Transverse colon (tissue), 4 donors: ENCODE measurements at places on chromosomes 1 and 21. TPM values are rescaled to one million over a fixed set of nuclear protein-coding genes. Genes with fewer than 3 reads are reported as not detected.

DNA sequence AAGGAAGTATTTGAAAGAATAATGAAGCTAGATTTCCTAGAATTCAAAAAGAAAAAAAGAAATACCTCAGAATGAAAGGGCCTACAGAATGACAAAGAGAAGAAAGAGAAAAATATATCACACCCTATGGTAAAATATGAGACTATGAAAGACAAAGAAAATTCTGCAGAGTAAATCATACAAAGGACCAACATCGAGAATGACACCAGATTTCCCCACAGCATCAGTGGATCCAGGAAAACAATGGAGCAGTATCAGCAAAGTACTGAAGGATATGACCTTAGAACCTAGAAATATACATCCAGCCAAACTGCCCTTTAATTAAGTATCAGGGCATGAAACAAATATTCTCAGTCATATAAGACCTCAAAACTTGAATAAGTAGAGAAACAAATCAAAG, 21.2 kb upstream of the IFNAR2 start:
- DNase-seq = no peak

DNA sequence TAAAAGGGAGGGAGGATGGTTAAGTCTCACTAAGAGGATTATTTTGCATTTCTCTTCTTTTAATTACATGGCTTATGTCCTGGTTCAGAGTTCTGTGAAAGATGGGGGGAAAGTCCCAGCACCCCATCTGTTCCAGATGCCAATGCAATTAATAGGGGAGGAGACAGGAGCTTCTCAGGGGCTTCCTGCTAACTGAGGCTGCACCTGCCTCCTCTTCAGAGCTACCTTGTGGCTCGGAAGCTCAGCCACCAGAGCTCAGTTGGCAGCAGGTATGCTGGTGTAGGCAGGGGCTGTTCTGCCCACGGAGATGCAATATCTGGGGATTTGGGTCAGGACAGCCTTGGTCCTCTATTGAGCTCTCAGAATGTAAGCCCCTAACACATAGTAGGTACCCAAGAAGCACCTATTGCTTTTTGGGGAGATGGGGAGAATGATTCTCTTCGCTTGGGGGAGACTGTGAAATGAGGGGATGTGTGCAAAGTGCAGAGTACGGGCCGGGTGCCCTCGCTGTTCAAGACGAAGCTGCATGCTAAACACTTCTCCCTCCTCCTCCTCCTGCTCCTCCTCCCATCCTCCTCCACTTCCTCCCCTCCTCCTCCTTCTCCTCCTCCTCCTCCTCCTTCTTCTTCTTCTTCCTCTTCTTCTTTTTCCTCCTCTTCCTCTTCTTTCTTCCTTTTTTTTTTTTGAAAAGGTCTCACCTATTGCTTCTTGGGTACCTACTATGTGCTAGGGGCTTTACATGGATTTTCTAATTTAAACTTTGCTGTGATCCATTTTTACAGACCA, 279.0 kb downstream of the PTPRU start:
- DNase-seq = no peak

- no peak for DNase-seq
Observed at GRCh38 chr1:40856116-40856515, 6.0 kb downstream of the CITED4 start.

GRCh38 chr1:78071696-78072095, 25.9 kb downstream of the GIPC2 start:
- no peak for DNase-seq

DNA sequence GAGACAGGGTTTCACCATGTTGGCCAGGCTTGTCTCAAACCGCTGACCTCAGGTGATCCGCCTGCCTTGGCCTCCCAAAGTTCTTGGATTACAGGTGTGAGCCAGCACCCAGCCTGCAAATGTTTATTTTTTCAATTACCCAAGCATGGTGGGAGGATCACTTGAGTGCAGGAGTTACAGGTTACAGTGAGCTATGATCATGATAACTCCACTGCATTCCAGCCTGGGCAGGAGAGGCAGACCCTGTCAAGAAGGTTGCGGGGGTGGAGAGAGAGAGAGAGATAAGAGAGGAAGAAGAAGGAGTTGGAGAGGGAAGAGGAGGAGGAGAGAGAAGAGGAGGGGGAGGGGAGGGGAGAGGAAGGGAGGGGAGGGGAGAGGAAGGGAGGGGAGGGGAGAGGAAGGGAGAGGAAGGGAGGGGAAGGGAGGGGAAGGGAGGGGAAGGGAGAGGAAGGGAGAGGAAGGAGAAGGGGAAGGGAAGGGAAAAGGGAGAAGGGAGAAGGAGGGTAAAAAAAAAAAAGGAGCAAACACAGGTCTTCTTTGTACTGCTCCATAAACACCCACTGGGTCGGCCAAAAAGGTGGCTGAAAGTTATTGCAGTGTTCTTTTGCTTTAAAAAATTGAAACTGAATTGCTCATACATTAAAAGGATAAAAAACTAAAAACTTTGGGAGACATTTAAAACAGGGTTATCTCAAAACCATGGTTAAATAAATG, 5.8 kb upstream of the SLC9C2 start:
- DNase-seq = no peak

GRCh38 chr1:63289135-63289534, 33.2 kb upstream of the FOXD3 start:
- no peak for DNase-seq

GRCh38 chr1:94279462-94279861, 42.1 kb upstream of the ARHGAP29 start:
- DNase-seq = no peak

DNA sequence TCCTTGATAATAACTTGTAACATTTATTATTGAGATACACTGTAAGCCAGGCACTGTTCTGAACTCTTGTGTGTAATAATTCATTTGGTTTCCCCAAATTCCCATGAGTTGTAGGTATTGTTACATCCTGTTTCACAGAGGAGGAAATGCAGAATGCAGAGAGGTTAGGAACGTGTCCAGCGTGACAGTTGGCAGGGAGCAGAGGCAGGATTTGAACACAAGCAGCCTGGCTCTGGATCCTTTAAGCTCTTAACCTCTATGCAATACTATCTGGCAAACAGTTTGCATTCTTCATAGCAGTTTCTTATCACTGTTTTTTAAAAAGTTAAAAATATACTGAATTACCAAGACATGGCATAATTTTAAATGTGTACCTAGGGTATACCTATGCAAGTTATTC, 30.5 kb downstream of the EEIG2 start:
- DNase-seq = no peak

- DNase-seq = no peak
Observed at GRCh38 chr1:248752161-248753028, 3.2 kb downstream of the LYPD8 start.

GRCh38 chr1:218642033-218642948, 297.2 kb downstream of the TGFB2 start:
- DNase-seq = no peak

DNA sequence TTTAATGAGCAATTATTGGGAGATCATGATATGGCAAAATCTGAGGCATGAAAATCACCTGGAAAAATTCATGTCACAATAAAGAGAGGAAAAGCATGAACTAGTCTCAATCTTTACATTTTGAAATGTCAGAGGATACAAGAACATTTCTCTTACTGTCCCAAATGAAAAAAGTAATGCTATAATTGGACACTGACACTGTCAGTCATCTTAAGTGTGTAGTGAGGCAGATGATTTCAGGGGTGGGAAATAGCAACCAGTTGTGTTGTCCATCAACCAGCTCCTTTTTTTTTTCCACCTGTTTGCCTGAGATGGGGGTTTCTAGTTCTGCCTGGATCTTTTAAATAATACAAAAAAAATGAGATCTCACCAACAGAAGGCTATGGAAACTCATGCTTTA, 646.2 kb downstream of the KCNT2 start:
- no peak for DNase-seq

- DNase-seq = no peak
Observed at GRCh38 chr1:43731867-43732531, 24.7 kb downstream of the ST3GAL3 start.

DNA sequence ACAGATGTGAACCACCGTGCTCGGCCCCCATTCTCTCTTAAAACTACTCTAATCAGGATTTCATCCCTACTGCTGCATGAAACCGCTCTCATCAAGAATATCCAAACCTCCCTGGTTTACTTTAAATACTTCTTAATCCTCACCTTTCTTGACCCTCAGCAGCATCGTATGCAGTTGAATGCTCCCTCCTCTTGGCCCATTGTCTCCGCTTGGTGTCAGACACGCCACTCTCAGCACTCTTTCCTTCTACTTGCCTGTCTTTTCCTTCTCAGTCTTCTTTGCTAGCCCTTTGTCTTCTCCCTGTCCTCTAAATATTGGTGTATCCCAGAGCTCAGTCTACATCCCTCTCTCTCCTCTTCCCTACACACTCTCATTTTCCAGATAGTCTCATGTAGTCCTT, 314.9 kb downstream of the MRPL39 start:
- DNase-seq = no peak

Gene ZSWIM5
- 12.3 TPM for total RNA-seq

Gene ZNF687
- 32.4 TPM for total RNA-seq

Gene SLC5A3
- total RNA-seq = 12.0 TPM

Gene KRTAP21-2
- not detected for total RNA-seq

Gene TEKT2
- not detected for total RNA-seq

Gene MX2
- 16.9 TPM for total RNA-seq

Gene TMEM269
- total RNA-seq = not detected
